ENCODE measurements at places on chromosomes 5 and 9.

DNA sequence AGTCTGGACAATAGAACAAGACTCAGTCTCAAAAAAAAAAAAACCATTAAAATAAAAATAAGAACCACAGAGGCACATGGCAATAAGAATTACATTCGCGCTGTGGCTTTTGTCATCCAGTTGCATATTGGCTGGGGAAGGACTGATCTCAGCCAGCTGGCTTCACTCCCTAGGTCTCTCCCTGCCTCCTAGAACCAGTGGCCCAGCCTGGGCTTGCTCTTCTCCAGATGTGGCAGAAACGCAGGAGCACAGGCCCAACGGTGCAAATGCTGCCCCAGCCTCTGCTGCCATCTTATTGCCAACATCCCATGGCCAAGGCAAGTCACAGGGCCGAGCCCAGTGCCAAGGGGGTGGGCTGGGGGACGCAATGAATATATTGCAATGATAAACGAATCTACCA lies 37.0 kb downstream of the NKX2-5 start:
- H3K27ac ChIP-seq = no peak overlapping the region
- no peak for DNase-seq

- H3K27me3 ChIP-seq = no peaks in the 10 kb centered on the region
- H3K36me3 ChIP-seq = no peaks in the 10 kb centered on the region
- H3K27ac ChIP-seq = no peak overlapping the region
- DNase-seq = no peak
Observed at GRCh38 chr9:83688921-83689320, 18.8 kb downstream of the UBQLN1 start.

DNA sequence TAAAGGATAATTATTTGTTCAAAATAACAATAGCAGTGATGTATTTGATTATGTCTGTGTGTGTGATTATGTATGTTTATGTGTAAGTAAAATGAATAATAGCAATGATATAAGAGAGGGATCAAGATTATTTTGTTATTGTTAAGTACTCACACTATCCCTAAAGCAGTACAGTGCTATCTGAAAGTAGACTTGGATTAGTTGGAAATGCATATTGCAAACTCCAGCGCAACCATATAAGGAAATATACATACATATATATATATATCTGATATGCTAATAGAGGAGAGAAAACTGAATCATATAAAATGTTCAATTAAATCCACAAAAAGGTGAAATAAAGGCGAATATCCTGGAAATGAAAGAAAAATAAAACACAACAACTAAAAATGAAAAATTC lies 268.4 kb downstream of the HINT1 start:
- no peak overlapping the region for H3K27ac ChIP-seq
- H3K4me1 ChIP-seq = no peaks in the 10 kb centered on the region
- H3K36me3 ChIP-seq = no peaks in the 10 kb centered on the region
- no peak overlapping the region for H3K4me3 ChIP-seq

- no peaks in the 10 kb centered on the region for H3K27me3 ChIP-seq
- H3K36me3 ChIP-seq = no peaks in the 10 kb centered on the region
- no peak overlapping the region for H3K27ac ChIP-seq
- no peaks in the 10 kb centered on the region for H3K4me1 ChIP-seq
- no peak for DNase-seq
Observed at GRCh38 chr5:126182971-126183695, 240.1 kb upstream of the GRAMD2B start.

DNA sequence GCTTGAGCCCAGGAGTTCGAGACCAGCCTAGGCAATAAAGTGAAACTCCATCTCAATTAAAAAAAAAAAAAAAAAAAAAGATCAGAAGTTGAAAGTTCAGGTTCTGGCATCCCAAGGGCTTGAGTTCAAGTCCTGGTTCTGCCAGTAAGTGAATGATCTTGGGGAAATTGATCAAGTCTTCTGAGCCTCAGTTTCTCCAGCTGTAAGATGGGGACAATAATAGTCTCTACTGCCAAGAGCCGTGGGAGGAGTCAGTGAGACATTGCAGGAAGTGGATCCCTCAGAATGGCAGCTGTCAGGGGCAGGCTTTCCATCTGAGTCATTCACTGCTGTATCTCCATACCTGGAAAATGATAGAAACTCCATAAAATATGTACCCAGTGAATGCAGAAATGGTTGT lies 37.8 kb upstream of the FUBP3 start:
- no peaks in the 10 kb centered on the region for H3K4me1 ChIP-seq
- no peaks in the 10 kb centered on the region for H3K36me3 ChIP-seq
- DNase-seq = no peak
- no peak overlapping the region for H3K27ac ChIP-seq
- H3K27me3 ChIP-seq = no peaks in the 10 kb centered on the region

GRCh38 chr9:21661626-21662025 lies 140.8 kb upstream of the MTAP start:
- H3K4me1 ChIP-seq = no peaks in the 10 kb centered on the region
- no peaks in the 10 kb centered on the region for H3K36me3 ChIP-seq
- H3K4me3 ChIP-seq = no peak overlapping the region
- no peak overlapping the region for H3K27ac ChIP-seq
- no peak for DNase-seq

DNA sequence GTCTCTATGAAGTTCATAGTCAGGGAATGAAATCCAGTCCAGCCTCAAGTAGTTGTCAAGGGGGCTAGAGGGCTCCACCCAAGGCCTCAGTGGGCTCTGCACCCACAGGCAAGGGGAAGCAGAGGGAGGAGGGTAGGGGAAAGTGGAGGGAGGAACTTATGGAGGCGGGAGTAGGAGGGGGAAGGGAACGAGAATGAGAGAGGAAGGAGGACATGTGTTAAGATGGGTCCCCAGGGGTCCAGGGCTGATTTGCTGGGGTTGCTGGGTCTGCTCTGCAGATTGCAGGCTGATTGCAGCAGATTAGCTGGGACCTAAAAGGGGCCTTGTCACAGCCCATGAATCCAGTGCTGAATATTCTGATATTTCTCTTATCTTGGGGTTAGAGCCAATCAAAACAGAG lies 166.9 kb upstream of the IL12B start:
- no peaks in the 10 kb centered on the region for H3K27me3 ChIP-seq
- no peak overlapping the region for H3K4me3 ChIP-seq
- no peak overlapping the region for H3K27ac ChIP-seq
- DNase-seq = no peak
- no peaks in the 10 kb centered on the region for H3K36me3 ChIP-seq

GRCh38 chr9:76605321-76605900 lies 146.4 kb downstream of the GCNT1 start:
- no peaks in the 10 kb centered on the region for H3K27me3 ChIP-seq
- no peak overlapping the region for H3K27ac ChIP-seq
- DNase-seq = no peak

DNA sequence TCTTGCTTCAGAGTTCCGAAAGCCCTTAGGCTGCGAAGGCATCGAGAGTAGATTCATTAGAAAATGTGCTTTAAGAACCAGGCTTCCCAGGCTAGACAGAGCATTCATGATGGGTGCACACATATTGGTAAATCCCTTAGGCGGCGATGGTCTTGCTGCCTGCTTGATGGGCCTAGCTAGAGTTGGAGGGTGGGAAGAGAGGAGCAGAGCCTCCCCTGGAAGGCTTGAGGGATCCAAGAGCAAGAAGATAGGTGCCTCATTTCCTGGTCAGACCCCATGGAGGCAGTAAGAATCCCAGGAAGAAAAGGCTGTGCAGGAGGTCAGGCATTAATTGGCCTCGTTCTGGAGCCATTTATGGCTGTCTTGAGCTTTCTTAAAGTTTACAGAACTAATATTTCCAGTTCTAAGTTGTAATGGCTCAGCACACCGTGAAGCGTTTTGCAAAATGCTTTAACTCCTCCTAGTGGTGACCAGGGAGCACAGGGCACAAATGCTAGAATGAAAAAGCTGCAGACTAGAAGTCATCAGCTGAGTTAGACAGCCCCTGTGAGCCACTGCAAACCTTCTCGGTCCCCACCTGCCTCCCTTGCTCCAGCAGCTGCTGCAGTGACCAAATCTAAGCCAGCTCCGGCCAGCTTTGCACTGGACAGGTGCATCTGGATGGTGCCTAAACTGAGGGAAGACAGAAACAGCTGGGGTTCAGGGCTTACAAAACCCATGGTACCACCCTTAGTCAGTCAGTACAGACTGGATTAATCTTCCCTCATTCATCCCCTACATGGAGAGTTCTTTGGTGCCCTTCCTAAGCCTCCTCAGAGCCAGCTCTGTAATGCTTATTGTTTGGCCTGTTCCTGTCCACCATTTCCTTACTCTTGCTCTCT lies 14.7 kb downstream of the SLC45A2 start:
- H3K4me1 ChIP-seq = no peaks in the 10 kb centered on the region
- H3K4me3 ChIP-seq = no peak overlapping the region
- H3K36me3 ChIP-seq = no peaks in the 10 kb centered on the region
- H3K27ac ChIP-seq = no peak overlapping the region
- no peaks in the 10 kb centered on the region for H3K27me3 ChIP-seq

DNA sequence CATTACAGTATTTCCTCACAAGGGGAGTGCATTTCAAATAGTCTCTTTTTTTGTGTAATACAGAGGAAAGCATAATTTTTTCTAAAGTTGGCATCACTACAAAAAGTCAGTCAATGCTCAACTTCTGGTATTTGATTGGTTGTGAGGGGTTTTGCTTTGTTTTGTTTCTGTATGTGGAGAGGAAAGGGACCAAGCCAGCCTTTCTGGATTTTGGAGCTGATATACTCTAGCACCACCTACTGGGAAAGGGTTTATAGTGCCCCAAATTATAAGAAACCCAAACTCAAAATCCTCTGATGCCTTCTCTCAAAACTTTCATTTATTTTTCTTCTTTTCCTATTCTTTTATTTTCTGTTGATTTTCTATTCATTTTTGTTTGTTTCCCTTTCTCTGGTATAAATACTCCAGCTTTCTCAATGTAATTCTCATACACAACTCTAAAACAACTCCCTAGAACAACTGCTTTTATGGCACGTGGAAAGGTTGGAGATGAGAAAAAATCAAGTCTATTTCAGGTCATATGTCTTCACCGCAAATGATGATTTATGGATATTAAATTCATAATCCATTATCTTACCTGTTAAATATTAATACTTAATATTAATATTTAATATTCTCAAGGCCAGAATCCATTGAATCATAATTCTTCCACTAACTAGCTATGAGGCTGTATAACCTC lies 69.5 kb upstream of the ANXA1 start:
- H3K27ac ChIP-seq = no peak overlapping the region
- no peaks in the 10 kb centered on the region for H3K36me3 ChIP-seq
- H3K27me3 ChIP-seq = no peaks in the 10 kb centered on the region
- no peak for DNase-seq

GRCh38 chr5:134258896-134259295 lies 33.0 kb upstream of the PPP2CA start:
- no peaks in the 10 kb centered on the region for H3K36me3 ChIP-seq
- no peak overlapping the region for H3K27ac ChIP-seq
- no peaks in the 10 kb centered on the region for H3K27me3 ChIP-seq
- H3K4me3 ChIP-seq = no peak overlapping the region

GRCh38 chr5:7902201-7902600 lies 33.3 kb downstream of the MTRR start:
- H3K36me3 ChIP-seq = peaks cover 53% of the 10 kb centered on the region
- H3K4me3 ChIP-seq = no peak overlapping the region
- H3K27ac ChIP-seq = no peak overlapping the region
- H3K4me1 ChIP-seq = no peaks in the 10 kb centered on the region

GRCh38 chr5:59116231-59116865 lies 533.5 kb downstream of the RAB3C start:
- no peaks in the 10 kb centered on the region for H3K4me1 ChIP-seq
- H3K27me3 ChIP-seq = no peaks in the 10 kb centered on the region
- H3K4me3 ChIP-seq = no peak overlapping the region
- no peak for DNase-seq

GRCh38 chr5:160213537-160213936 lies 15.8 kb upstream of the FABP6 start:
- H3K4me3 ChIP-seq = no peak overlapping the region
- no peaks in the 10 kb centered on the region for H3K36me3 ChIP-seq
- H3K4me1 ChIP-seq = no peaks in the 10 kb centered on the region
- H3K27me3 ChIP-seq = no peaks in the 10 kb centered on the region

DNA sequence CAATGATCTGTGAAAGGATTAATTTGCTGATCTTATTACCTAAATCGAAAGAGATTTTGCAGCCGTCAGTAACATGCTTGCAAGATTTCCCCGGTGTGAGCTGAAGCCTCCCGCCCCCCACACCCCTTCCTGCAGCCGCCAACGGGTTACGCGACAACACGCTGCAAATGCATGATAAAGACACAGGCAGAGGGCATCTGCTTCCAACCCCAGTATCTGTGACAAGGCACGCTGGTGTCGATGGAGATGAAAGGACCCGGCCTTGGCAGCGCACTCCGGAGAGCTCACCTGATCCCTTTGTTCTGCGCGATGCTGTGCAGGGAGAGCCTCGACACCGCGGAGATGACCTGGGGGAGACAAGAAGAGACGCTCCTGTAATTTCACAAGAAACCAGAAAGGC lies 122.9 kb upstream of the SARDH start:
- H3K27me3 ChIP-seq = no peaks in the 10 kb centered on the region
- no peaks in the 10 kb centered on the region for H3K36me3 ChIP-seq
- peaks cover 9% of the 10 kb centered on the region for H3K4me1 ChIP-seq
- DNase-seq = no peak
- H3K4me3 ChIP-seq = no peak overlapping the region

DNA sequence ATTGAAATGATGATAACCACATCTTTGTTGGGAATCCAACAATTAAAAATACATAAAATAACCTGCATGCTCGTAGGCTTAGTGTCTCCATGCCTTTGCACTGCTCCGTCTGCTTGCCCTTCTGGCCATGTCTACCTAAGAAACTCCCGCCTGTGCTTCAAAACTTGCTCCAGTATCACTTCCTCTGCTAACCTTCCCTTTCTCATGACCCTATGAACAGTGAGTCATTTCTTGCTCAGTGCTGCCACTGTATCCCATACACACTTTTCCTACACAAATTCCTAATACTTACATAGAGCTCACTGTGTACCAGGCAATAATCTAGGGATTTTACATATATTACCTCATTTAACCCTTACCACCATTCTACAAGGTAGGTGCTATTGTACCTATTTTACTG lies 33.5 kb downstream of the TMEM245 start:
- no peak overlapping the region for H3K27ac ChIP-seq
- H3K27me3 ChIP-seq = no peaks in the 10 kb centered on the region
- peaks cover 20% of the 10 kb centered on the region for H3K4me1 ChIP-seq

DNA sequence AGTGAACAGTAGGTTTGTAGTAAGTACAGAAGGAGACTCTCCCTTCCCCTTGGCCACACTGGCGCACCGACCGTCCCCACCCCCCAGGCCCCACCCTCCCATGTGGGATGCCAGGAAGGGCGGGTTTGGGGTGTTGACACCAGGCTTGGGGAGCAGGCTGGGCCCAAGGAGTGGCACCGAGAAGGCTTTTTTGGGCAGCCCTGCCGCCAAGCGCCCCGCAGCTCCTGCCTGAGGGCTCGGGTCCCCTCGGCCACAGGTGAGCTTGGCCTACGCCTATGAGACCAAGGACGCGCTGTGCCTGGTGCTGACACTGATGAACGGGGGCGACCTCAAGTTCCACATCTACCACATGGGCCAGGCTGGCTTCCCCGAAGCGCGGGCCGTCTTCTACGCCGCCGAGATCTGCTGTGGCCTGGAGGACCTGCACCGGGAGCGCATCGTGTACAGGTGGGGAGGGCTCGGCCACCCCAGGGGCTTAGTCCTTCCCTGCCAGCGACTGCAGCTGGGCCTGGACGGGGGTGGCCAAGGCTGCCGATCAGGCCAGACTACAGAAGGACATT lies 7.3 kb downstream of the GRK6 start:
- no peaks in the 10 kb centered on the region for H3K36me3 ChIP-seq
- no peak for DNase-seq
- H3K27ac ChIP-seq = no peak overlapping the region
- no peaks in the 10 kb centered on the region for H3K4me1 ChIP-seq
- no peak overlapping the region for H3K4me3 ChIP-seq

- H3K4me3 ChIP-seq = no peak overlapping the region
- H3K27ac ChIP-seq = no peak overlapping the region
- no peaks in the 10 kb centered on the region for H3K27me3 ChIP-seq
- H3K4me1 ChIP-seq = no peaks in the 10 kb centered on the region
Observed at GRCh38 chr5:8060953-8061429, 192.0 kb downstream of the MTRR start.

All from adrenal gland (tissue), 19 donors.